DMS79 (cell line): ENCODE measurements at places on chromosomes 6 and 20.

DNA sequence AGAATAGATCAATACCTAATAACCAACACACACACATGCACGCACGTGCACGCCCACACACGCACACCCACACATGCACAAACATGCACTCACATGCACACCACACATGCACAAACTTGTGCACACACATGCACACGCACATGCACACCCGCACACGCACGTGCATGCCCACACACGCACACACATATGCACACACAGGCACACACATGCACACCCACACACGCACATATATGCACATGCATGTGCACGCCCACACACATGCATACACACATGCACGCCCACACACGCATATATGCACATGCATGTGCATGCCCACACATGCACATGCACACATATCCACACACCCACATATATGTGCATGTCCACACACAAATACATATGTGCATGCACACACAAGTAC is 26.2 kb upstream of the CHRNA4 start:
- no peak for DNase-seq

DNA sequence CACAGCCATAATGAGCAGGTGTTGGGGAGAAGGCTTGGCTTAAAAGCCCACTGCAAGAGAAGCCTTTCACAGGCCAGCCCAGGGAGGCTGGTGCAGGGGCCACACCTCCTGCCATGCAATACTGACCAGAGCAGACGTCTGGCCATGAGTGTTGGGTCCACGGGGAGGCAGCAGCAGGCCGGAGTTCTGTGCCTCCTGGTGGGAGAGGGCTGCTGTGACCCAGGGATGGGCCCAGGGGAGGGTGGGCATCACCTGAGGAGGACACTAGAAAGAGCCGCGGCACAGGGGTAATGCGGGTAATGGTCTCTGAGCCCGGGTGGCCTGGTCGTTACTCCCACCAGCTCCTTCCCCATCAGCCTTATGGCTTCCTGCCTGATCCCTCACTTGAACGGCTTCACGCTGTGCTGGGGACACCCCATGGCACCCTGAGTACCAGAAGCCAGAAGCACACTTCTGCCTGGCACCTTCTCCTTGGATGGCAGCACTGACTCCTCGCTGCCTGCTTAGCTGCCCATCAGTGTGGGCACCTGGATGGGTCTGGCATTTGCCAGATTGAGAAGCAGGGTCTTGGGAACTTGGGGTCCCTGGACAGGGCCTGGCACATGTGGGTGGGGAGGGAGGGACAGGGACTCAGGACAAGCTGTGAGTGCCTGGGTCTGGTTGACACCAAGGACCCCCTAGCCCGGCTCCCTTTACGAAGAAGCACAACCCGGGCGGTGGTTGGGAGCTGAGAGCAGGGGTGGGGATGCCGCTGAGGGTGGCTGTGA is 108.8 kb downstream of the ASXL1 start:
- no peak for DNase-seq

GRCh38 chr20:54176610-54177009 is 2.8 kb upstream of the CYP24A1 start:
- no peak for DNase-seq

GRCh38 chr6:156925718-156926607 is 148.8 kb downstream of the ARID1B start:
- DNase-seq, result no peak

GRCh38 chr6:142235272-142235671 is 66.5 kb upstream of the ADGRG6 start:
- DNase-seq, result no peak

- DNase-seq, result no peak
Measured at GRCh38 chr6:37699138-37699766, 1.6 kb upstream of the MDGA1 start.

DNA sequence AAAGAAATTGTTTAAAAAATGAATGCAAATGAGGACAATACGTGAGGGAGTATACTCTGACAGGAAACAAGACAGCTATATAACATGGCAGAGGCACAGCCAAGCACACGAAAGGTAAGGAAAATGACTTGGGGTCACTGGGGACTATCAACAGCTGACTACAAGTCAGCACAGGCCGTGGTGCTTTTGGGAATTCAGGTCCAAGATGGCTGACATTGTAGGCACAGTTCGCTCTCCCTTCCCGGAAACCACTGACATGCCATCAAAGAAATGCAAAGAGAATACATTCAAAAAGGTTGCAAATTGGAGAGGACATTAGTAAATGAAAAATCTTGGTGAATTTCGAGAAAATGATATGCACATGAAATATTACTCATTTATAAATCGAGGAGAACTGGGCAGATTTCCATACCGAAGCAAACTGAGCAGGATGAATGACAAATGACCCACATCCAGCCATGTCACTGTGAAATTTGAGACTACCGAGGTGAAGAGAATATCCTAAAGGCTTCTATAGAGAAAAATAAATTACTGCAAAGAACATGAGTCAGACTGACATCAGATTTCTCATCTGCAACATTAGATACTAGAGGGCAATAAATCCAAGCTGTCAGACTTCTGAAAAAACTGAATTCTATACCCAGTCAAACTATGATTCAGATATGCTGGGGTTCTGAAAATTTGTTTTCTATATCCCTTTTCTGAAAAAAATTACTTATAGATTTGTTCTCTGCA is 391.1 kb downstream of the BTBD9 start:
- DNase-seq, result no peak

DNA sequence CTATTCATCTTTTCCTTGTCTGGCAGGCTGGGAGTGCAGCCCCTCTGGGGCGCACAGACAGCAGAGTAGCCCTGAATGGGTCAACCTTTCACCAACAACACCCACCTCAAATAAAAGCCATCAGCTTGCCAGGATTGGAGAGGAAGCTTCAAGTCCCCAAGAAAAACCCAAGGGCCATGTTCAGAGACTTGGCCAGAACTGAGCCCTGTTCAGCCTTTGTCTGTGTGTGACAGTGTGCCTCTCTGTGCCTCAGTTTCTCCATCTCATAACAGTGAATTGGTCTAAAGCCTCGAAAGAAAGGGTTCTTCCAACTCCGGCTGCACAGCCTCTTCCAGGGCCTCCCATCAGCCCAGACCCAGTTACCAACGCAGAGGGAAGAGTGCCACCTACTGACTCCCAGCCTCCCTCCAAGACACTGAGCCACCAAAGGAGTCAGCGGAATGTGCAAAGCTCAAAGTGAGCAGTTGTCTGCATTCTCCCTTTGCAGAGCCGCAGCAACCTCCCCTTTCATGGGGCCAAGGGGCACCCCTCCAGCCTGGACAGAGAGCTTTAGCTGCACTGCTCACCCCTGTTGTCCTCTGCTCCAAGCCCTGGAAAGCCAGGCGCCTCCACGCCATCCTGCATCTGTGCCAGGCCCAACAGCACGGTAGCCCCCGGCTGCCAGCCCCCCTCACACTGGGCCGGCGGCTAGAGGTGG is 82.7 kb upstream of the TOP1 start:
- no peak for DNase-seq

GRCh38 chr20:44785768-44786167 is 24.6 kb downstream of the RIMS4 start:
- no peak for DNase-seq

- DNase-seq, result no peak
Measured at GRCh38 chr6:156507106-156507505, 270.1 kb upstream of the ARID1B start.

- DNase-seq, result no peak
Measured at GRCh38 chr6:135577059-135577538, 79.6 kb upstream of the AHI1 start.

GRCh38 chr6:81204731-81205130 is 547.8 kb downstream of the TENT5A start:
- DNase-seq, result no peak

DNA sequence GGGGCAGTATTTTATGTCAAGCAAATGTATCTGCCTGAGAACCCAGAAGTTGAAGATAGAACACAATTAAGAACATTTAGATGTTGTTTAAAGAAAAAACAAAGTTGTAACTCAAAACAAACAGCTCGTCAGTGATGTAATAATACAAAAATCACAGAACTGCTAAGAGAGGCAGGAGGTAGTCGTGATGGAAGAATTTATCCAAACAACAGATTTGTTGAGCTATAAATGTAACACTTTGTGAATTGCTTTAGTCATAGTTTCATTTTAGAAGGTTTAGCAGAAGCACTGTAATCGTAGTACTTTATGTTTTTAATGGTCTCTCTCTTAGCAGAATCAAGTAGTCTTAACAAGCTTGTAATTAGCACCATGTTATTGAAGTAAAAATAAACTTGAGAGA is 73.6 kb downstream of the SCAF8 start:
- DNase-seq, result no peak

DNA sequence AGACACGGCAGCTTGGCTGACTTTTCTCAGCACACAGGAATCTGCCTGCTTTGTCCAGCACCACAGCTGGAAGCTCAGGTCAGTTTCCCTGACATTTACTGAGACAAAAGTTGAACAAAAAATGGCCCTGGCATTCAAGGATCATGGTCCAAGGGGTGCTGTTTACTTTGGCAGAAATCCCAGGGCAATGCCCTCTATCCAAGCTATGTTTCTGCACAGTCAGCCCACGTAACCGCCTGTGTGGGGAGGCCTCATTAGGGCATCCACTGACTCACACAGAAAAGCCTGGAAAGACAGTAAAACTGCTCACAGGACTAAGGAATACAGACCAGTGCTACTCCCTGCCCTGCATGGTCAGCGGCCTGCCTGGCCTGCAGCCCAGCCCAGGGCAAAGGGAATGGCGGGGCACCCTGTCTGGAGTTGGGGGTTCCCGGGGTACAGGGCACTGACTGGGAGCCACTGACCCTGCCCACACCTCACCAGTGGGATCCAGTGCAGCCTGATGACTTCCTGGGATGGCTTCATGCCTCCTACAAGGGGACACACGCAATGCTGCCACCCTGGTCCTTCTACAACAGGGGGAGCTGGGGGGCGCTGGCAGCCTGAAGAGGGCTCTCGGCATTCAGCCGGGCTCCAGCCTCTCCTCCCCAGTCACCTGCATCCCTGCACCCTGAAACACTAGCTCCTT is 77.1 kb downstream of the NINL start:
- no peak for DNase-seq

GRCh38 chr6:22513667-22514066 is 55.7 kb upstream of the HDGFL1 start:
- no peak for DNase-seq

- no peak for DNase-seq
Measured at GRCh38 chr6:110566346-110567125, 90.1 kb upstream of the SLC22A16 start.

DNA sequence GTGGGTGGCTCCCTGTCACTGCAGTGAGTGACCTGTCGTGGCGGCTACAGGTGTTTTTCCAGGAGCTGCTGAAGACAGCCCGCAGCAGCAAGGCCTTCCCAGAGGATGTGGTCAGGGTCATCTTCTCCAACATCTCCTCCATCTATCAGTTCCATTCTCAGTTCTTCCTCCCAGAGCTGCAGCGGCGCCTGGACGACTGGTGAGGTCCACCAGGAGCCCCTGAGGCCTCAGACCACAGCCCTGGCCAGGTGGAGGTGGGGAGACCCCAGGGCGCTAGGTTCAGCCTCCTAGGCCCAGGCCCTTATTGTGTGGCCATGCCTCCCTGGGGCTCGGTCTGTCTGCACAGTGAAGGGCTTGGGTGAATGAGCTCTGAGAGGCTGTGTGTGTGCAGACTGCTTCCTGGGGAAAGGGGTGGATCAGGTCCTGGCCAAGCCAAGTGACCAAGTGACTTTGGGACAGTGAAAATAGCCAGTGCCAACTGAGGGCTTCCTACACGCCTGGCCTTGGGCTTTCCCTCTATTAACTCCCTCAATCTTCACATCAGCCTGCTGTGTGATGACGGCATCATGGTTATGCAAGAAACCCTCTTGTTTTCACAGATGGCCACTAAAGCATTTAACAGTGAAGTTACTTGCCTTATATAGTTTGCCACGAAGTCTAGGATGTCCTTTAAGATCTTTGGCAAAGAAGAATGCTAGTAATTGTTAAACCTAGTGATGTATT is 6.4 kb downstream of the FGD2 start:
- DNase-seq, result no peak

GRCh38 chr6:6697620-6698019 is 109.1 kb downstream of the LY86 start:
- no peak for DNase-seq

DNA sequence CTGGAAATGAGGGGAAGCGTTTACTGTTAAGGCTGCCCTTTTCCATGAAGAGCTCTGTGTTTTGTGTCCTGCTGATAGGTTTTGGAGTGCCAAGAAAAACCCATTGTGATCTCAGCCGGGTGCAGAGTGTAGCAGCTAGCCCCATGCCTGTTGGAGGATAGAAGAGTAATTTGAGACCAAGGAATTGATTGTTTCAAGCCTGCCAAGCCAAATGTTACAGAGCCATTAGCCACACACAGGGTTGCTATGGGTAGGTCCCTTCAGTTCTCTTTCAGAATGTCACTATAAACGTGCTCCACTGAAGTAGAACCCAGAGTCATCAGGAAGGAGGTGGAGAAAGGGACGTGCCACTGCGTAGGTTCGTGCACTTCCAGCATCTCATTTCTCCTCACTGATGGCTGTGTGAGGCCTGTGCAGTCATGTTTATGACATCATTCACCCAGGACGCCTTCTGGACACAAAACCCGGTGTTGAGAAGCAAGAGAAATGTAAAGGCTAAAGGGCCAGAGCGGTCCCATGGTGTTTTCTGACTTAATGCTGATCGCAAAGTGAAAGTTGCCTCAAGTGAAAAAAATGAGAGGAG is 6.6 kb downstream of the GMPR start:
- DNase-seq, result no peak

- no peak for DNase-seq
Measured at GRCh38 chr20:43689165-43689564, 22.3 kb downstream of the MYBL2 start.

DNA sequence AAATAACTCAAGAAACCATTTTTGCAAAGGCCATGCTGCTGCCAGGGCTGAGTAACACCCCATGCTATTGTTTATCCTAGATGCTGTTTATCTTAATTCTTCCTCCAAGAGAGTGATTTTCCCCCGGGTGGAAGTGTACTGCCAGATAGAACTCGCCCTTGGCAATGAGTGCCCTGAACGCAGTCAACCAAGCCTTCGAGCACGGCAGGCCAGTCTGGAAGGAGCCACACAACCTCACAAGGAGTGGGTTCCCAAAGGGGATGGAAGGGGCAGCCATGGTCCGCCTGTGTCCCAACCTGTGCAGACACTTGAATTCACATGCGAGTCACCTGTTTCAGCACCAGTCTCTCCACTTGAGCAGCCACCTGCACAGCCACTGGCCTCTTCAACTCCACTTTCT is 31.9 kb downstream of the PNPLA1 start:
- peak; percentile 91 for DNase-seq

GRCh38 chr20:38932457-38933120 is 6.4 kb downstream of the FAM83D start:
- DNase-seq, result no peak

GRCh38 chr6:27839626-27840475 is 72.3 kb downstream of the OR2B2 start:
- DNase-seq, result no peak

- no peak for DNase-seq
Measured at GRCh38 chr6:35272005-35272404, 12.5 kb downstream of the ZNF76 start.

DNA sequence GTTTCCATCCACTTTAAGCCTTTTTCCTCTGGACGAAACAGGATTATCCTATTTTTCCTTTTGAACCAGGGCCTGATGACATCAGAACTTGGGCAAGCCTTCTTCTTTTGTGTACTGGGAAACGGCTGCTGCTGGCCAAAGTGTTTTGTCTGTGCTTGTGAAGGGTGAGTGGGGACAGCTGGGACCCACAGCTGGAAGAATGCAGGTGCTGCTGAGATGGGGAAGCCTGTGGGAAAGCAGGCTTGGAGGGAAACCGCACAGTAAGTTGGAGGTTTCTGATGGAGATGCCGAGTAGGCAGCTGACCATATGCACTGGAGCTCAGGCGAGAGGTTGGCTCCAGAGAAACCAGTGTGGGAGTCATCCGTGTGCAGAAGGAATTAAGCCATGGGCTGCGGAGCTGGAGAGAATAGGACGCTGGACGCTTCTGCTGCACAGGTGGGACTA is 8.5 kb upstream of the PSMG4 start:
- DNase-seq, result no peak
